MG63 (cell line): ENCODE measurements at places on chromosomes 16 and 17. TPM values are rescaled to one million over a fixed set of nuclear protein-coding genes. Genes with fewer than 3 reads are reported as not detected.

MYH2 gene
- 0.23 and 0.49 TPM in 2 replicates for total RNA-seq

ABCA3 gene
- total RNA-seq: 1.1 and 5.1 TPM in 2 replicates

GRCh38 chr17:30816165-30816564 is 8.3 kb downstream of the CRLF3 start:
- no peak for DNase-seq

DNA sequence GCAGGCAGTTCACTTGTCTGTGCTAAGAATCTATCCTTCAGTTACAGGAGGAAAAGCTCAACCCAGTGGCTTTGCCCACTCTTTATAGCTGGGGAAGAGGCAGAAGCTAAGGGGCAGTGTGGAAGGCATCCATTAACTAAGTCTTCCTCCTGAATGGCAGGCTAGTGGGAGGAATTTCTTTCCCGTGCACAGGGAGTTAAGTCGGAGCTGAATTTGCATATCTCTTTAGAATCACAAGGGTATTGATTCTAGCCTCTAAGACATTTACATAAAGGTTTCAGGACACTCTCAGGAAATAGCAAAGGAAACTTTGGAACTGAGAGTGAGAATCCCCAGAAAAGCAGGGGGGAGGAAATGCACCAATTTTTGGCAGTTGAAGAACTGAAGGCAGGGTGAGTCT is 245.6 kb downstream of the CA10 start:
- DNase-seq: no peak

- no peak for DNase-seq
Measured at GRCh38 chr16:50910736-50911100, 168.8 kb downstream of the CYLD start.

DNA sequence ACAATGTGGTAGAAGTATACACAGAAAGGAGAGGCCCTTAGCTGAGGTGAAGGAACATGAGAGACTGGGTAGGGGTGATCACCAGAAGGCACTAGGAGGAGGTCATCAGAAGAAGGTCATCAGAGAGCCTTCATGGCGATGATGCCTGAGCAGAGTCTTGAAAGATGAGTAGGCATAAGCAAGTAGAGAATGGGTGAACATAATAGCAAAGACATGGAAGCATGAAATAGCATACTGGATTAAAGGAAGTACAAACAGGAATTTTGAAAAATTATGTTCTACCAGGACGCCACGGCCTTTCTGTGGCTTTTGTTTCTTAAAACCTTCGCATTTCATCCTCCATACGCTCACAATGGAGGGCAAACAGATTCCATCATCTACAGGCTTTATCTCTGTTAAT is 2.9 kb downstream of the IKZF3 start:
- DNase-seq: no peak

DNA sequence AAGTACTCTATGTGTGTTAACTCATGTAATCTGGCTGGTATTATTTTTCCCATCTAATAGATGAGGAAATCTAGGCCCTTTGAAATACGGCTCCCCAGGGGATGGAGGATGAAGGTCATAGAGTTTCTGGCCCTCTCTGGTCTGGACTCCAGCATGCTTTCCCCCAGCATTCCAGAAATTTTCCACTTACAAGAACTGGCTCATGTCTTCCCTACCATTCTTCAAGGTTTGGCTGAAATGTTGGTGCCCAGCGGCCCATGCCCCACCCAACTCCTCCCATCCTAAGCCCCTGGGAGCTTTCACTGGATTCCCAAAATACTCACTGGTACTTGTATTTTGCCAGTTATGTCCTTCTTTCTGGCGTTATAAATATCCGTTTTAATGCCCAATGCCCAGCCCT is 237.5 kb upstream of the NLRP1 start:
- DNase-seq: no peak
